ENCODE measurements at places on chromosomes 2 and 18. TPM values are rescaled to one million over a fixed set of nuclear protein-coding genes. Genes with fewer than 3 reads are reported as not detected.

GRCh38 chr2:160910681-160911080 lies 249.5 kb upstream of the TANK start:
- DNase-seq, result no peak

DNA sequence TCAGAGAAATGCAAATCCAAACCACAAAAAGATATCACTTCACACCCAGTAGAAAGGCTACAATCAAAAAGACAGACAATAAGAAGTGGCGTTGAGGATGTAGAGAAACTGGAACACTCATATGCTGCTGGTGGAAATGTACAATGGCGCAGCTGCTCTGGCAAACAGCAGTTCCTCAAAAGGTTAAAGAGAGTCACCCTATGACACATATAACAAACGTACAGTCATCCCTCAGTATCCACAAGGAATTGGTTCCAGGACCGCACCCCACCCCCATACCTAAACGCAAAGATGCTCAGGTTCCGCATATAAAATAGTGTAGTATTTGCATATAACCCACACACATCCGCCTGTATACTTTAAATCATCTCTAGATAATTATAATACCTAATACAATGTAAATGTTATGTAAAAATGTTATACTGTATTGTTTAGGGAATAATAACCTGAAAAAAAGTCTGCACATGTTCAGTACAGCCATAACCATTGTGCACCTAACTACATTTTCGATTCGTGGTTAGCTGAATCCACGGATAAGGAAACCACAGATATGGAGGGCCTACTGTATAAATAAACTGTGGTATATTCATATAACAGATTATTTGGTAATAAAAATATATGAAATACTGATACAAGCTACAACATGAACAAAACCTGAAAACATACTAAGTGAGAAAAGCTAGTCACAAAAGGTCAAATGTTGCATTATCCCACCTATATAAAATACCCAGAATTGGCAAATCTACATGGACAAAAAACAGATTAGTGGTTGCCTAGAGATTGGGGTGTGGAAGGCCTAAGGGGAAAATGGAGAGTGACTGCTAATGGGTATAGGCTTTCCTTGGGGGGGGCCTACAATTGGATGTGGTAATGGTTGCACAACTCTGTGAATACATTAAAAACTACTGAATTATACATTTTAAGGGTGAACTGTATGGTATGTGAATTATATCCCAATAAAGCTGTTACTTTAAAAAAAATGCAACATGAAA lies 37.5 kb downstream of the UXS1 start:
- DNase-seq, result no peak

FBXO41 gene
- 1.8 TPM for total RNA-seq

DNA sequence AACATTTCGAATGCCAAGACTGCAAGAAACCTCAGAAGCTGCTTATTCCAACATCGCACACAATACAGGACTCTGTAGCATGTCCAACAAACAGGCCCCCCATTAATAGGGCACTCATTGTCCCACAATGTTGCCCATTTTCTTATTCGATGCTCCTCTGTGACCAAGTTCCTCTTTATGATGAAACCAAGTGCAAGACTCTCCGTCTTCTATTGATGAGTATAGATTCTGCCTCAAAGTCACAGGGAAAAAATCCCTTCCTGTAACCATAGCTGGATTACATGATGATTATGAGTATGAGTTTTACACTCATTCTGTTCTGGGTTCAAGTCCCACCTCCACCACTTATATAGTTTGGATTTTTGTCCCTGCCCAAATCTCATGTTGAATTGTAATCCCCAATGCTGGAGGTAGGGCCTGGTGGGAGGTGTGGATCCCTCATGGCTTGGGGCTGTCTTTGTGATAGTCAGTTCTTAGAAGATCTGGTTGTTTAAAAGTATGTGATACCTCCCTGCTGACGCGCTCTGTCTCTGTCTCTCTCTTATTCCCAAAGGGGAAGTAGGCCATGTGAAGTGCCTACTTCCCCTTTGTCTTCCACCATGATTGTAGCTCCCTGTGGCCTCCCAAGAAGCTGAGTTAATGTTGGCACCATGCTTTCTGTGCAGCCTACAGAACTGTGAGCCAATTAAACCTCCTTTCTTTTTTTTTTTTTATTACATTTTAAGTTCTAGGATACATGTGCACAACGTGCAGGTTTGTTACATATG lies 148.7 kb downstream of the OSR1 start:
- DNase-seq, result no peak

- DNase-seq, result peak; percentile 62
Measured at GRCh38 chr2:237223201-237223861, 137.6 kb downstream of the COPS8 start.

TGFA gene
- total RNA-seq, result 1.7 TPM

GRCh38 chr2:178005756-178006155 lies 66.8 kb downstream of the PDE11A start:
- no peak for DNase-seq

SLC30A3 gene
- 9.4 TPM for total RNA-seq

GRCh38 chr2:40344364-40344763 lies 107.5 kb downstream of the SLC8A1 start:
- DNase-seq, result no peak

DNA sequence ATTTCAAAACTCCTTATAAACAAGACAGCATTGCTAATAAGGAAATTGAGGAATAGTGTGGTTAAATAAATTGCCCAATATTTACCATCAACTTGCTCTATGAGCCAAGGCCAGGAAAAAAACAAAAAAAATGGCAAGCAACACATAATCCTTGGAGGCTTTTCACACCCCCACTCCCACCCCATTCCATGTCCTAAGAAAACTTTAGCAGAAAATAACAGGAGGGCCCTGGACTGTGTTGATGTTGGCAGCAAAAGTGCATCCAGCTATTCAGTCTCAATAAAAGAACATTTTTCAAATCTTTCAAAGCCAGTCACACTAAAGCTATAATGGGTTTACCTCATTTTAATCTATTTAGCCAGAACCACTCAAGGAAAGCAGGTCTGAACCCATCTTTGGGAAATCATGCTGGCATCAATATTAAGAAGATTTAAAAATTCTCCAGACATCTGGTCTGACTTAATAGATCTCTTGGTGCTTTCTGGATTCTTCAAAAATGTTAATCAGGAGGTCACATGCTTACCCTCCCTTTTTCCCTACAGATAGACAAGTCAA lies 34.6 kb upstream of the STK17B start:
- DNase-seq, result no peak

PPM1B gene
- 38.6 TPM for total RNA-seq

- DNase-seq, result no peak
Measured at GRCh38 chr2:212815453-212815852, 276.9 kb upstream of the ERBB4 start.

GRCh38 chr2:212958757-212959295 lies 192.6 kb downstream of the IKZF2 start:
- DNase-seq, result no peak

- no peak for DNase-seq
Measured at GRCh38 chr2:16038621-16039020, 98.3 kb downstream of the MYCN start.

SYT4 gene
- 14.5 TPM for total RNA-seq

DNA sequence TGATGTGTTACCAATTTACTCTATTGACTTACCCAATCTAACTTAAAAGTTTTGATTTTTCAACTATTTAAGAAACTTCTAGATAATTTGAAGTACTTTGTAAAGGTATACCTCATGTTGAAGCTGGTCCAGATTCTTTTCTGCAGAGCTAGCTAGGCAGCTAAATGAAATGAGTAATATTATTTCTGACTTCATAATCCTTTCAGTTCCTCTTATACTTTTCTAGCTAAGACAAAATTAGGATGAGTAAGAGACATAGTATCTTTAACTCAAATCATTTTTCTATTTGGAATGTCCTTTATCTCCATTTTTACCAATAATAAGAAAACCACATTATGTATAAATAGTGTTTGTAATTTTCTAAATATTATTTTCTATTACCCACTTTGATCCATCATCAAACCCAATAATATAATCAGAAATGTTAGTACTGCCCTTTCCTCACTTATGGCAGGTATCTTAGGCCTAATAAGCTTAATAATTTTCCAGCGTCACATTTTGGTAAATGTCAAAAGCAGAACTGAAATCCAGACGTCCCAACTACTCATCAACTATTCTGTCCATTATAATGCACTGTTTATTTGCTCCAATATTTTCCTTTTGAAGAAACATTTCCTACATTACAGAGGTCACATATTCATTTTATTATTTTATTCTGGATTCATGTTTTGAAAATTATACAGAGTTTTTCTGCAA lies 456.6 kb downstream of the THSD7B start:
- no peak for DNase-seq

GRCh38 chr2:181738074-181738473 lies 57.8 kb upstream of the NEUROD1 start:
- DNase-seq, result no peak

DNA sequence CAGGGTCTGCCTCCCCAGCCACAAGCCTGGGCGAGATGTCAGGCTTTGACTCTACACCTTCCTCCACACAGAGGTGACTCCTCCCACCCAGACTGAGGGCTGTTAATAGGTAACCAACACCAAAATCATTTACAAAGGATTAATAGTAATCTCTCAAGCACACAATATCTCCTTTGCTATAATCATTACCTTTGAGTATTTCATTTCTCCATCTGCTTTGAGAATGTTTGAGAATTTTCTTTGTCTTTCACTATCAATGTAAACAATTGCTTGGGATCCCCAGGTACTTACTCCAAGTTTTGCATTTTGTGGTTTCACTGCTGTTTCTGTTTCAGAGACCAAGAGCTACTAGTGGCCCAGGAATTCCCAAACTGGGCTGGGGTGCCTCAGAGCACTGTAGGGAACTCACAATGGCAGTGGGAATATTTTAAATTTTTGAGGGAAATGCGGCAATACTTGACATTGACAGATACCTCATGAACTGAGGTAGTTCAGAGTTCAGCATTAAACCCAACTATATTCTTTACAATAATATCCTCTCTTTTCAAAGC lies 166.4 kb upstream of the MGAT5 start:
- no peak for DNase-seq

DNA sequence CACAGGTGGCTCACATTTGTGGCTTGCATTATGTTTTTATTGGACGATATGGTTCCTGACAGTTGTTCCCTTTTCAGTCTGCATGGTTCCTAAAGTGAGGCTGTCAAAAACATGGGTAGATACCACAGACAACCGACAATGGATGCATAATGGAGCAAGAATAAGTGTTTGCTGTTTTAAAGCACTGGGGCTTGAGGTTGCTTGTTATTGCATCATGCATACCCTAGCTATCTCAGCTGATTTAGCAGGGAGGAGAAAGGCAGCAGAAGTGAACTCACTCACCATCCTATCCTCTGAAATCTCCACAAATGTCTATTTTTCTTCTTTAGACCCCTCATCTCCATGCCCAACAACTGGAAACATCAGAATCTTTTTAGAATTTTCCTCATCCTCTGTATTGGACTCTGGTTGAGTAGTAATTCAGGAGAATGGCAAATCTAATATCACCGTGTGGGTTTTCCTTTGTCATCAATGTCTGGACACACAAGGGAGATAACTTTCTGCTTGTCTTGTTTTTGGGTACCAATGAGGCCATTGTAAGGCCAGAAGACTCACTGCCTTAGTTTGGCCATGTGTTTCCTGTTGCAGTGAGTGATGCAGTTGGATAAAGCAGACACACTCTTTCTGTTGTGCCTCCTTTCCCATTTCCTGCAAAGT lies 46.7 kb downstream of the FBXO48 start:
- DNase-seq, result no peak
